ENCODE measurements at places on chromosomes 12 and 14.
A peak's percentile ranks its signal among the peaks of the same experiment; 100 is the strongest.

DNA sequence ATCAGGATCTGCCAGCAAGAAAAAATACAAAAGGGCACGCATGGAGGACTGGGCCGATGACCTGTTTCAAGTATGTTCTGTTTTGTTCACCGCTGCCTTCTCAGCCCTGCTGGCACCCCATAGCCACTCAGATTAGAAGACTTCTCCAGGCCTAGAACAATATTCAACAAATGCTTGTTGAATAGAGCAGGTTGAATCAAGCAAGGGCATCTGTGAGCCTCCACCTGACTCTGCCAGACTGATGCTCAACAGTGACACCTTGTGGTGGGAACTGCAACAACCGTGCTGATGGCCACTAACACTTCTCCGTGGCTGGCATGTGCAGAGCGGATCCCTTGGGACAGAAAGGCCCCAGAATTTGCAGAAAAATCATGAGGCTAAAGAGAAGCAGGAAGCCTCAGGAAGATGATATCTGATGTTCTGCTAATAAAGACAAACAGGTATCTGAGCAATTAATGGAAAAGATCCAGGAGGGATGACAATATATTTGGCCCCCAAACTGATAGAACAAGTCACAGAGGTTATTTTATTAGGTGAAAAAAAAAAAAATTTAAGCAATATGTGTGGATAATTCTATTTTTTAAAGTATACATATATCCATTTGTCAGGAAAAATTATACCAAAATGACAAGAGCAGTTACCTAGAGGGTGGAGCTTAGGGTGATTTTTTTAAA lies 114.3 kb downstream of the KSR2 start:
- DNase-seq, result peak; percentile 55

DNA sequence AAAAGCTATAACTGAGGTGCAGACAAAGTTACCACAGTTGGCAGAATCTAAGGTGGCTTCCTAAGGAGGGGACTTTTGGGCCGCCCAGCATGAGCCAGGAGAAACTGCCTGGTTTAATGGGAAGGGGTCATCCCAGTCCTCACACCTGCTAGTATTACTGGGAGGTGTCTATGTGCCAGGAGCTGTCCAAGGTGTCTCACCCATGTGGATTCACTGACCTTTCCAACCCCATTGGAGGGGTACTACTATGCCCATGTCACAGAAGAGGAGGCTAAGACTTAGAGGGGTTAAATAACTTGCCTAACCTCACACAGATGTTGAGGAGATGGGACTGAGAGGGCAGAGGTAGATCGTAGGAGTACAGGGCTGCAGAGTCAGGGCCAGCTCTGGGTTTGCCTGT lies 10.2 kb downstream of the ABCB9 start:
- DNase-seq, result no peak

DNA sequence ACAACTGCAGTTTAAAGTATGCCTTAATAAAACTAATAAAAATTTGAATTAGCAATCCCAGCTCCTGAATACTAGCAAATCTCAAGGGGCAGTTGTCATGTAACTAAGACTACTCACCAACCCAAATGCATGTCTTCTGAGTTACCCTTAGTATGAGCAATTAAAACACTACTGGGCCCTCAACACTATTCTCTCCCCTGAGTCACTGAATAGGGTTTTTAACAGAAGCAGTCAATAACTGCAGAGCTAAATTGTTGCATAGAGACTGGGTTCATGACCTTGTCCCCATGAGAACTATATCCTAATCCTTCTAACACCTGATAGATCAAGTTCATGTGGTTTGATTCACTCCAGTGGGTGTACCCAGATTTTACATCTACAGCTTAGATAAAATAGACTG lies 38.8 kb downstream of the MDM1 start:
- DNase-seq, result no peak

GRCh38 chr12:88181881-88182280 lies 39.8 kb downstream of the TMTC3 start:
- DNase-seq, result no peak

DNA sequence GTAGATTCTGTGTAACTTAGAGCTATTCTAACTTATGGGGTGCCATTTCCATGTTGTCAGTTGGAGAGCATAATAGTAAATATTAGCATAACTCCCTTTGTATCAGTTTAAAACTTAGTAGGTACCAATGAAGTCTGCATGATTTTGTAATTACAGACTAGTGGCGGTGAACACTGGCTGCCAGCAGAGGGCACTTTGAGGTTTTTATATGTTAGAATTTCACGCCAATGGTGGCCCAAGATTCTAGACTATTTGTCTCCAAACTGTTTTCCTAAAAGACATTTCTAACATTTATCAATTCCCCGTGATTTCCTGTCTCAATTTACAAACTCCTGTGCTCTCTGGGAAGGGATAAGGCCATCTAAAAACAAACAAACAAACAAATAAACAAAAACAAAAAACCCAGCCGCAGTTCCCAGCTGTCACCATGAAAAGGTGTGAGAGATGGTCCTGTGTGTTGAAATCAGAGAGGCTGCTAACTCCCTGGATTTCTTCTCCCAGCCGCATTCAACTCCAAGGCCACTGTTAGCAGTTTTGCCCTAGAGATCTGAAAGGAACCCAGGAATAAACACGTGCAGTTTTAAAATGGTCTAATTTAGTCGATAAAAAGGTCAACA lies 57.6 kb downstream of the BRMS1L start:
- DNase-seq, result peak; percentile 5

DNA sequence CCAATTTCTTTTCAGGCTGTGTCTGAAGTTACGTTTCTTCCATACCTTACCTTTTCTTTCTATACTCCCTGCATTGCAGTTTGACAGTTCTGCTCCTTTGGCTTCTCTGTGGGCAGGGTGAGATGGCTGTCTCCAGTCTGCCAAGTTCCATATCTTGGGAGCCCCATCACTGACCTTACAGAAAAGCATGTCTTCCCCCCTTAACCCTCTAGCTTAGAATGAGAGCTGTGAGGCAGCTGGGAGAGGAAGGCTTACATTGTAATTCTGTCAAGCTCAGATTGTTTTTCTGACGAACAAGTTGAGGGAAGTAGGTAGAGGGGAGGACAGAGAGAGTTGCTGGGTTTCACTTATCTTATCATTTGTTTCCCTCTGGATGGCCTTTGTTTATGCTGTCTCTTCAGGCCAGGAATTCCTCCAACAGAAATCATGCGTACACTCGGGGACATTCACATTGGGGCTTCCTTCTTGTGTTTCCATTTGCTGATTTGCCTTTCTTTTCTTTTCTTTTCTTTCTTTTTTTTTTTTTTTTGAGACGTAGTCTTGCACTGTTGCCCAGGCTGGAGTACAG lies 9.3 kb downstream of the DAAM1 start:
- DNase-seq, result no peak

GRCh38 chr12:130712346-130713065 lies 3.6 kb downstream of the RIMBP2 start:
- DNase-seq, result no peak

DNA sequence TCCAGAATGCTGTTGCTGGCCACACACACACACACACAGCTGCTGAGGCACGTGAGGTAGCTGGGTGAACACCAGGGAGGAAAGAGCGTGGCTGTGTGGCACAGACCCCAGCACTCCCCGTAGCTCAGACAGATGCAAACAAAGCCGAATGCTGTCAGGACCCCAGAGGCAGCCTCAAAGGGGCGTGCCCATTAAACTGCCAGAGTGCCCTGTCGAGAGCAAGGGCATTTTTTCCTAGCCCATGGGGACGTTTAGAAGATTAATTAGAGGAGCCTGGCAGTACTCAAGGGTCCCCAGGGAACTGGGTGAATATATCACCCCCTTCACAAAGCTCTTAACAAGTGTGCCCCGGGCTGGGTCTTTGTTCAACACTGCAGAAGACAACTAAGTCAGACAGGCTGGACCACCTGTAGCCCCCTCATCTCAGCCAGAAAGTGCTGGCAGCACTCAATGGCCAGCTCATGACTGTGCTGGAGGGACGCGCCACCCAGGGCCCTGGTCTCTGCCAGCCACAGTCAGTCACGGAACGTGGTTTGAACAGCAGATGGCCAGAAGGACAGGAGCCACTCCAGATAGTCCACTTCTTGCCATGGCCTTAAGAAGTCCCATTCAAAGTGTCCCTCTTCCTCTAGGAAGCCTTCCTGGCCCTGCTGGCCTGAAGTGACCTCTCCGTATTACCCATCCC lies 37.5 kb downstream of the TTC7B start:
- DNase-seq, result no peak

Measured in stimulated activated CD4-positive, alpha-beta T cell treated with anti-CD3 and anti-CD28 coated beads, Interleukin-4, amount 100 ng/mL, for 48 hours (primary cell).